Fibroblast of lung (primary cell): ENCODE measurements at places on chromosomes 6 and 20. TPM values are rescaled to one million over a fixed set of nuclear protein-coding genes. Genes with fewer than 3 reads are reported as not detected.

Gene WFDC10B
- not detected in 2 replicates for total RNA-seq

Gene PPIL6
- total RNA-seq: 5.0 and 8.5 TPM in 2 replicates

Gene GTSF1L
- not detected in 2 replicates for total RNA-seq

Gene EPB41L1
- 10.3 and 17.0 TPM in 2 replicates for total RNA-seq

Gene PLEKHG1
- total RNA-seq: 5.4 and 12.7 TPM in 2 replicates

Gene TEAD3
- total RNA-seq: 7.7 and 9.6 TPM in 2 replicates

Gene HDGFL1
- total RNA-seq: not detected in 2 replicates

Gene BMP7
- under 0.01 TPM in 1 of 2 replicates, not detected in the other for total RNA-seq

Gene PRDM13
- not detected in 2 replicates for total RNA-seq

Gene RAD21L1
- 0.50 TPM in 1 of 2 replicates, not detected in the other for total RNA-seq

Gene ZNF831
- not detected in 2 replicates for total RNA-seq

Gene FILIP1
- total RNA-seq: 0.33 and 0.77 TPM in 2 replicates

Gene UBE2J1
- total RNA-seq: 22.6 and 27.6 TPM in 2 replicates

Gene OXT
- total RNA-seq: not detected in 2 replicates

Gene LAMA4
- 494 and 636 TPM in 2 replicates for total RNA-seq

Gene SLC18B1
- 7.2 and 8.1 TPM in 2 replicates for total RNA-seq

Gene SEL1L2
- not detected in 2 replicates for total RNA-seq

Gene PRND
- total RNA-seq: not detected in 2 replicates
